Activated gamma-delta T cell treated with Interleukin-2 at 50 U/mL for 16 hours (primary cell): ENCODE measurements at places on chromosomes 11 and 22.

GRCh38 chr11:32573228-32573627, 10.4 kb upstream of the EIF3M start:
- no peak for DNase-seq

DNA sequence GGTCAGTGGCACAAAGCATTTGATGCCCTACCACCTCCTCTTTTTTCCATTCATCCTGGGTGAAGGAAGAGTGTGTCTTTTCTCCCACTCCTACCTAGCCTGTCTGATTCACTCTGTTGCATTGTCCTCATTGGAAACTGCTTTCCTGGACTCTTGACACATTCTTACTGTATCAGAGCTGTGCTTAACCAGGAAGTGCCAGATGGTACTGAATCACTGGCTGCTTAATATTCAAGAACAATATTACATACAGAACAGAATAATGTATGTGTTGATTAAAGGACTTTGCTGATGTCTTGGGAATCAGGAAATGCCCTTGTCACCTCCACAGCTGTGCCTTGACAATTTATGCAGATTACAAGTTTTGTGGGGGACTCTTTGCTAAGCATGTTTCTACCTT, 44.4 kb downstream of the SVIP start:
- DNase-seq, result no peak

DNA sequence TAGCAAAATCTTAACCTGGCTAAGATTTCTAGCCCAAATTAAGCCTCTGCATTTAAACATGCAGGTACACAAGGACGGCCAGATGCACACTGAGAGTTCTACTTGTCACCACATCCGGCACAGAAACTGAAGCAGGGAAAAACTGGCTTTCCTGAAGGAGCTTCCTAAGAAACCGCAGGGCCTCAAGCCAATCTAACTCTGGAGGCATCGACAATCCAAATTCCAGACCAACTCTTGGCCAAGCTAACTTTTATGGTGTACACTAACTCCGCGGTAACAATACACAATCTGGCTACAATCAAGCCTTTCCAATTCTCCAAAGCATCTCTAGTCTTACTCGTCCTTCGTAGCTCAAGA, 1.2 kb downstream of the MSANTD2 start:
- no peak for DNase-seq

- no peak for DNase-seq
Measured at GRCh38 chr11:37104380-37104779, 506.3 kb upstream of the RAG2 start.

GRCh38 chr11:12950670-12951069, 58.4 kb upstream of the RASSF10 start:
- DNase-seq, result no peak
